ENCODE measurements at places on chromosomes 2 and 18.

DNA sequence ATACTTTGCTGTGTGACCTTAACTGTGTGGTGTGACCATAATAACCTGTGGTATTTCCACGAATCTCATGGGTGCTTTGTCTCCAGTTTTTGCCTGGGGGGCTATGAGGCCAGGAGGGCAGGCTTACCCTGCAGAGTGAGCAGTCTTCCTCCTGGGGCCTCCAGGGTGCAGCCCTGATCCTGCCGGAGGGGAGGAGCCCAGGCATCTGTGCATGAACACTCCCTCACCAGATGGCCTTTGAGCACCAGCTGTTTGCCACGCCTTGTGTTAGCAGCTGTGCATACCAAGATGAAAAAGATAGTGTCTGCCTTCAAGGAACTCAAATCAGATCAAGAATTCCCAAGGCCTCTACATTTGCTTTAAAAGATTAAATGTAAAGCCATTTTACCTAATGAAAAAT lies 75.0 kb upstream of the RBM44 start:
- no peak for ATAC-seq

DNA sequence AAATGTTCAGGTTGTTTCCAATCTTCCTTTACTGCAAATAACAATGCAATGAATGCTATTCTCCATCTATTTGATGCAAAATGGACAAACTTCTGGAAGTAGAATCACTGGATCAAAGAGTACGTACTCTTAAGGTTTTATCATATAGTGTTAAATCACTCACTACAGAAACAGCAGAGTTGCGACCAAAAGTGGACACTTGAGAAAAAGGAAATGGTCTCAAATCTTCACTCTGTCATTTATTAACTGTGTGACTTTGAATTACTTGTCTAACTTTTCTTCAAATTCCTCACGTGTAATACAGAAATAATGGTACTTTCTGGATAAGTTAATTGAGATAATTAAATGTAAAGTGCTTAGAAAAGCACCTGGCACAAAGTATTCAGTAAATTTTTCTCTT lies 78.1 kb downstream of the CERKL start:
- ATAC-seq, result no peak

GRCh38 chr2:123521854-123522253 lies 503.2 kb upstream of the CNTNAP5 start:
- no peak for ATAC-seq

DNA sequence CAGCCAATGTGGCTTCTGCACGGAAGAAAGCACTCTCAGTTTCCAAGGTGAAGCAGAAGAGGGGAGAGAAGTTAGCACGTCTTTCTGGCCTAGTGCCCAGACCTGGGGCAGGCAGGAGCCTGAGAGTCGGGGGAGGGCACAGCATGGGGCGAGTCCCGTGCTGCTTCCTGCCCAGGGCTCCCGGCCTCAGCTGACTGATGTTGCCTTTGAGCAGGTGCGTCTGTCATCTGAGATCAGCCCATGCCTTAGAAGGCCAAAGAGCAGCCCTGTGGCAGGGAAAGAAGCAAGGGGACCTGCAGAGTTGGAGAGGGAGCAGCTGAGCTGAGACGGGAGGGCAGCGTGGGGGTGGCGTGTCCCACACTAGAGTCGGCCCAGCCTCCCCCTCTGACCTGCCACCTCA lies 3.3 kb downstream of the KCNIP3 start:
- ATAC-seq, result no peak

DNA sequence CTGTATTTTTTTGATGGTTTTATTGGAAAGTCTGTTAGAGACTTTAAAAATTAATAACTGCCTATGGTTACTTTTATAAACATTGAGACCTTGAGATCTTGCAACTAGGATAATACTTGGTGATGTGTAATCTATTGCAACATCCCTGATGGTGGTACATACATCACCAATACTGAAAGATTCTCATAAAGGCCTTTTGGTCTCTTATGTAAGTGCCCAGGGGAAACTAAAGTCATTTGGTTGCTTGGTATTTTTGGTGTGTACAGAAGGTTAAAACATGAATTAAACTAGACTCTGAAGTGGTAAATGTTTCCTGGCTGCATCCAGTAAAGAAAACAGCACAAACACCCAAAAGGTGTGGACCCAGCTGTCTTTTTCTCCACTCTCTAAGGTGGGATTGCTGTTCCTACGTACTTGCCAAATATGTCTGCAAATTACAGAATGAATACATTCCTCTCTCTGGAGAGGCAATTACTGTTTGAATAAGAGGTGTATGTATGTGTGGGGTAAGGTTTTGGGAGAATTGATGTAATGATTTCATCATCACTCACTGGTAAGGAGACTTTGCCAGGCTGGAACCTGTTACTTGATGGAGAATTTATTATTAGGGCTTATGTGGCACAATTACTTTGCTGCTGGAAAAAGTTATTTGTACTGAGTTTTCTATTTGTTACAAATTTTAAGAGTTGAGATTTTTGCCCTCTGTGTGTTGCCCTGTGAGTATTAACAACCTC lies 3.6 kb downstream of the B3GNT2 start:
- no peak for ATAC-seq

DNA sequence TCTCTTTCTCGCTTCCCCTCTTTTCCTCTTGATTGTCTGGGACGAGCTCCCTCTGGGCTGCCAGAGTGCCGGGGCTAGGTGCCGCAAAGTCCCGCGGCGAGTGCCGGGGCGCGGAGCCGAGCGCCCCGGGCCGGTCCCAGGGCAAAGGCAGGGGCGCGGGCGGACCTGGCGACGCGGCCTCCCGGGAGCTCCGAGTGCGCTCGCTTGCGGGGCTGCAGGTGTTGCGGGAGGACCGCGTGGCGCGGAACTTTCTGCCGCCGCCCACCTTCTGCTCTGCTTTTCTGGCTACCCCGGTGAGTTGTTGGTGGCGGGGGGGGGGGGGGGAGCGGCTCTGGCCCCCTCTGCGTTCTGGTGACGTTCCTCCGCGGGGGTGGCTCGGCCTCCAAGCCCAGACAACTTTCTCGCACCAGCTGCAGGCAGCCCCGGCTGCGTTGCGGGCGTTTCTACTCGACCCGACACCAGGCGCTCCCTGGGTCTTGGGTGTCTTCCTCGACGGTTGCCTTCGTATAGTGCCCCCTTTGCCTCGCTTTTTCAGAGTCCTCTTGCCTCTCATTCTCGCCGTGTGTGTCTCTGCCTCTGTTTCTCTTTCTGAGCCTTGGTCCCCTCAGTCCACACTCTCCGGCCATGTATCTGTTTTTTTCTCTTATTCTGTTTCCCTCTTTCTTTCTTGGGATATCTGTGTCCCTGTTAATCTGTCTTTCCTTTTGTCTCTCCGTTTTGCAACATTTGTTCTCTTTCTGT lies 759 bp downstream of the GALNT13 start:
- no peak for ATAC-seq

DNA sequence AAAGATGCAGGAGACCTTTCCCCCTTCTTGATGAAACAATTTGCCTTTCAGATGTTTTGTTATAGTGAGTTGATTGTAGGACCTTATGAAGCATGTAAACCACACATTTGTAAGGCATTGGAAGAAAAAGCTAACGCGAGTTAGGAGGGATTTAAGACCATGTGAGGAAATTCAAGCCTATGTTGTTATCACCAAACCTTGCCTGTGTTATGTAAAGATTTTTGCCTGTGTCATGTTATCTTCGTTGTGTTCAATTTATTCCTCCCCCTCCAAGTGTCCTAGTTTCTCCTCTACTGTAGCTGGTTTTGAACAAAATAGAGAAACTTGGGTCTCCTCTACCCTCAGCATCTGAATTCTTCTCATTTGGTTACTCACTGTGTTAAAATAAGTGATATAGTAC lies 173.0 kb downstream of the NEDD4L start:
- ATAC-seq, result no peak

GRCh38 chr2:74104839-74105238 lies 42.9 kb downstream of the BOLA3 start:
- ATAC-seq, result no peak

- ATAC-seq, result no peak
These were observed 394.1 kb upstream of the SYT4 start for GRCh38 chr18:43671431-43671830.

GRCh38 chr2:215811409-215812345 lies 201.7 kb downstream of the MREG start:
- no peak for ATAC-seq

- ATAC-seq, result no peak
These were observed 2.3 kb upstream of the PLEKHH2 start for GRCh38 chr2:43634604-43635306.

DNA sequence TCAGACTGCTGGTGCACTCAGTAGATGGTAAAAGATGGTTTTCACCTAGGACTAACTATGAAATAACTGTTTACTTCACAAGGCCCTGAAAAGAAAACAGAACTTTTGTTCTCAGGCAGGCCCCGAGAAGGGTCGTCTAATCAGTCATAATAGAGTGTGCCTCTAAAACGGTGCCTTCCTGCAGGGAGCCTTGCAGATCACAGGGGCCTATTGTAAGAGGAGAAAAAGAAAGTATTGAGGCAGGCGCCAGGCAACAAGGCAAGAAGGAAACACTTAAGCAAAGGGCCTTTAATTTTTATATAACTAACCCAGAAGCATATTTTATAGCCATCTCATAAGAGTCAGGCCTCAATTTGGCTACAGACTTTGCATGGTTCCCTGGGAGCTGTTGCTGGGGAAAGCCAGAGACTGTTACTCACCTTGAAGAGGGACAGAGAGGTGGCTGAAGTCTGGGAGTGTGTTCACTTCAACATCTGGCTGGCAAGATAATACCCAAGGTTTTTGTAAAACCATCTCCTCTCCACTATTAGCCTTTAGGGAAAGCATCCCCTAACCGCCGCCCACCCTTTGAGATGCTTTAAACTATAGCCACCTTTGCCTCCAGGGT lies 117.1 kb downstream of the PRPF40A start:
- no peak for ATAC-seq

Data from gastroesophageal sphincter (tissue), 4 donors.